ENCODE measurements at places on chromosomes 7 and 10.

- DNase-seq, result no peak
Observed at GRCh38 chr7:138865843-138866242, 67.8 kb upstream of the ATP6V0A4 start.

DNA sequence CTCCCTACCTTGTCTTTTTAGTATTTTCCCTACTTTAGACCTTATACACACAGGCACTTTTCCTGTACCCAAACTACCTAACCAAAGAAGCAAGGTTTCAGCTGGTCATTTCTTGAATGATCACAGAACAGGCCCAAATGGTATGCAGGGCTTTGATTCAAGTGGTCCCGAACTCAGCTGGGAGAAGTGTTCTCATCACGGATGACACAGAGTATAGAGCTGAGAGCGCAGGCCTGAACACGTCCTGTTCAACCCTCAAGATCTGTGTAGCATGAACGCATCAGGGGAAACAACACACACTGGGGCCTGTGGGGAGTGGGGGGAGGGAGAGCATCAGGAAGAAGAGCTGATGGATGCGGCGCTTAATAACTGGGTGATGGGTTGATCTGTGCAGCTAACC, 318.2 kb downstream of the SFMBT2 start:
- no peak for DNase-seq

DNA sequence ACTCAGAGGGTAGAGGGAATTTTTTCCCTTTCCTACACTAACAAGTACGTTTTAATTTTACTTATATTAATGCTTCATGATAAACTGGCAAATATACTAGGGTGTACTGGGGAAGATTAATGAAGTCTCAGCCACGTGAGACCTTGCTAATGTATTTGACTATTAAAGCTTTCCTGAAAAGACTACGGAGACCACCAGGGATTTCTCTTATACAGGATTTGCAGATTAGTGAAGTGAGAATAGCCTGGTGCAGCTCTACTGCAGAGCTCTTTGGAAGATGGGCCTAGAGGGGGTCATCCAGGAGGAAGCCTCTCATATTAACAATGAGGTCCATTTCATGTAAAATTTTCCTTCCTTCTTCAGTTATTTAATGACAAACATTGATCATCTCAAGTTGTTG, 379.0 kb downstream of the SORCS1 start:
- DNase-seq, result no peak

DNA sequence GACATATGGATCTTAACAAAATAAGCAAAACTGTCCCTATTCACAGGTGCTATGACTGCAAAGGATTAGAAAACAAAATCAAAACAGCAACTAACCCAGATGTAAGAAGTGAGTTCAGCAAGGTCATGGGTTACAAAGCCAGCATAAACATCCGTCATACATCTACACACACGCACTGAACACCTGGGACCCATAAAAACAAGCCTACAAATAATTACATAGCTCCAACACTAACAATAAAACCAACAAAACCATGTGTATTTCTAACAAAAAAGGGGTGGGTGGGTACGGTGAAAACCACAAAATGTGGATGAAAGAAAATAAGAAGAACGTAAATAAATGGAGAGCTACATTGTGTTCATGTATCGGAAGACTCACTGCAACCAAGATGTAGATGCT, 256.8 kb downstream of the ELFN1 start:
- no peak for DNase-seq

GRCh38 chr7:130865408-130866236, 131.6 kb upstream of the KLF14 start:
- no peak for DNase-seq

Measured in pulmonary artery endothelial cell (primary cell).